ENCODE measurements at places on chromosomes 1 and 21.
A peak's percentile ranks its signal among the peaks of the same experiment; 100 is the strongest.

- DNase-seq = peak; percentile 78
Measured at GRCh38 chr1:58515794-58516401, 30.6 kb downstream of the OMA1 start.

DNA sequence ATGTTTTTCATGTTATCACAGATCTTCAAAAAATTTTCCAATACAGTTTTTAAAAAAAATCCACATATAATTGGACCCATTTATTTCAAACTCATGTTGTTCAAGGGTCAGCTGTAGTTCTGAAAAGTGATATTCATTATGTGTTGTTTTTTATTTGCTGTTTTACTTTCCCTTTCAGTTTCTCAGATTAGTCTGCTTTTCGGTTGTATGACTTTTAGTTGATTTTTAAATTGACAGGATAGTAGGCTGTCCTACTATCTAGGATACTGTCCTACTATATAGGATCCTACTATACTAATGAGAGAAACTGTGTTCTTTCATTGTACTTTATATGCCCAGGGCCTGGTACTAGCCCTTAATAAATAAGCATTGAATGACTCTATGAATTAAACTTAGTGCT is 33.6 kb upstream of the GPR52 start:
- no peak for DNase-seq

DNA sequence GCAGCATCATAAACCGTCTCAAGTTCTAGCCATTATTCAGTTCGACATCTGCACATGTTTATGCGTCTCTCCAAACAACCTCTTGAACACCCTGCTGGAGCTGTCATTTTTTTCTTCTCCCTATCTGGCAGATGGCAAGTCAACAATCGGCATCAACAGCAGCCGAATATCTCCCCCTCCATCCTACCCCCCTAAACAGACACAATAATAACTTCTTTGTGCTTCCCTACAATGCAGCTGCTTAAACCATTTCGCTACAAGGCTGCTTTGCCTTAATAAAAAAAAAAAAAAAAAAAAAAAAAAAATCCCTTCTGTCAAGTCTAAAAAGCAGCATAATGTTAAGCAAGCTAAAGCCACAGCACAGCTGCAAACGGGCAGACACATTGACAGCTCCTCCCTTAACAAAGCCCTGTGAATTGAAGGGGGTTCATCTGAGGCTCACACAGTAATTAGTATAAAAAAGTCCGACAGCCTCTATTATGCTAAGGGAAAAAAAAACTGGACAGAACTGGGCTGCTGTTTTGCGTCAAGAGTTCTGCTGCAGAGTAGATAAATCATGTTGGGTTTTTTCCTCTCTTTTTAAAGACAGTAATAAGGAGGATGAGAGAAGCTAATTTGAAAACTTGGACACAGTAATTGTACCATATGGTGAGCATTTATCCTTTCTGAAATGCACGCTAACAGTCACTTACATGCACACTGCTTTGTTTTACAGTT is 136.4 kb downstream of the AKT3 start:
- peak; percentile 20 for DNase-seq

GRCh38 chr1:241215683-241216082 is 141.3 kb downstream of the RGS7 start:
- no peak for DNase-seq

DNA sequence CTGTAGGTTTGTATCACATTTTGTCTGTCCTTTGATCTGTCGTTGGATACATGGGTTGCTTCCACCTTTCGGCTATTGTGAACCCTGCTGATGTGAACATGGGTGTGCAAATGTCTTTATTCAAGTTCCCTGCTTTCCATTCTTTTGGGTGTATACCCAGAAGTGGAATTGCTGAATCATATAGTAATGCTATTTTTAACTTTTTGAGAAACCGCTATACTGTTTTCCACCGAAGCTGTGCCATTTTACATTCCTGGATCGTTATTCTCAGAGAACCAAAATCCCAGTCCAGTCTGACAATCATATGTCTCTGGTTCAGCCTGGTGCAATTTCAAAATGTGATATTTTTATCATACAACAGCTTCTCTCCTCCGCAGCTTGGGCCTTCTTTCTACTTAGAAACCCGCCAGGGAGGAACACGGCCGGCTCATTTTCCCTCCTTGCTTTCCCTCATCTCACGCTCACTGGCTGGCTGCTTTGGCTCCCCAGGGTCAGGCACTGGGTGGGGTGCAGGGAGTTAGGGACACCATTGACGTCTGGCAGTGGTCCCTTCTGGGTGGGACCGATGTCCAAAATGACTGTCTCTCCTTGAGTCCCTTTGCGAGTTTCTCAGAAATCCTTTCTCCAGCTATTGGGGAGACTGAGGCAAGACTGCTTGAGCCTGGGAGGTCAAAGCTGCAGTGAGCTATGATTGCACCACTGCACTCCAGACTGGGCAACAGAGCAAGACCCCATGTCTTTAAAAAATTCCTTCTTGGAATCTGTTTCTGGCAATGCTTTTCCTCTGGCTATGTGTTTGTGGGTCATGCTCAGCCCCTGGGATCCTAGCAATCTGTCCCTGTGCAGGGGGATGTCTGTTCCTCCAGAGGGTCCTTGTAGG is 73.5 kb upstream of the AKT3 start:
- DNase-seq = no peak

DNA sequence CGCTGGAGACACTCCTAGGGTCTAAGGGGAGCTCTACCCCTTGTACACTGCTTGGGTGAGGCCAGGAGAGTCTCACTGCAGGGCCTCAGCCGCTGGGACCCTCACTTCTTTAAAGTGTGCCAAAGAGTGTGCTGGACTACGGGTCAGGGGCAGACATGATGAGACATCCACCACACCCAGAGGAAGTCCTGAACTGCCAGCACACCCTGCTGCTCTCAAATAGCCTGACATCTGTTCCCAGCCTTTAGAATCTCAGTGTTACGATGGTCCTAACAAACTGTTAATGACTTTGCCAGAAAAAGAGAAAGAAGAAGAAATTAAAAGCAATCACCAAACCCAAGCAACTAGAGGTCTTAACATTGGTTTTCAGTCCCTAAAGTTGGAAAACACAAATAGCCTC is 49.0 kb downstream of the MRPL37 start:
- no peak for DNase-seq

DNA sequence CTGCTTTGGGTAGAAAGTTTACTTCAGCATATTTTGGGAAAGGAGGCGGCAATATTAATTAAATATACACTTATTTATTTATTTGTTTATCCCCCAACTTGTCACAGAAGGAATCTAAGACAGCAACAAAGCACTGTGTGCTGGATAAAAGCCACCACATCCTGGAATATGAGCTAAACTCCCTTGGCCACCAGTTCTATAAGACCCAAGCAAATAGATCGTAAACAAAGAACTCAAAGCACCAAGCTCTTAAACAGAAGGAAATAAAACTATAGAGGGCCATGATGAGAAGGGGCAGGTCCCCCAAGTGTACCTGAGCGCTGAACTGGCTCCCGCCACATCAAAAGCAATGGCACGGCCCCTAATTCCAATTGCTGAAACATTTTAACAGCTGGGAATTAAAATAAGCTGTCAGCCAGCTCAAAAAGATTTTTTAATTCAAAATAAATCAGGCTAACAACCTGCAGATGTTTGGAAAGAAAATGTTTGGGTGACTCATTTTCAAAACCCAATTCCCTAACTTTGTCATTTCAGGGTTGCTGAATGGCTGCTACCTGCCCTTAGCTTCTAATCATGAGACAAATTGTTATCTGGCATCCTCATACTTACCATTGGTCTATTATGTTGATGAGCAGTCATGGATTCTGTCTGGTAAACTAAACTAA is 127.1 kb downstream of the SLC30A10 start:
- no peak for DNase-seq

DNA sequence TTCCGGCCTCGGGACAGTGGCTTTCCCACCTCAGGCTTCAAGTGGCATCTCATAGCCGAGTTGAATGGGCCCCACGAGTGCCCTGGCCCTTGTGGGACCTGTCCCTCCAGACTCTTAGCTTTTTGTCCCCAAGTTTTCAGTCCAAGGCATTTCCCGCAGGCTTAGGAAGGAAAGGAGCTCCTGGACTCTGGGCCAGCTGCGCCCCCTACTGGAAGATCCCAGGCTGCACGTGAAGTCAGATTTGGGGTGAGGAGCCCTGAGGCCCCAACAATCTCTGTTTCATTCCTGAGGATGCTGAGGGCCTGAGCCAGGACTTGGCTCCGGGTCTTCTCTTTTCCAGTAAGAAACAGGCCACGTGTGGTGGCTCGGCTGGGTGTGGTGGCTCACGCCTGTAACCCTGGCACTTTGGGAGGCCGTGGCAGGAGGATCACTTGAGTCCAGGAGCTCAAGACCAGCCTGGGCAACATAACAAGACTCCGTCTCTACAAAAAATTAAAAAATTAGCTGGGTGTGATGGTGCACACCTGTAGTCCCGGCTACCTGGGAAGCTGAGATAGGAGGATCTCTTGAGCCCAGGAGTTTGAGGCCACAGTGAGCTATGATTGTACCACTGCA is 67.4 kb downstream of the ARHGEF10L start:
- peak; percentile 72 for DNase-seq

Data from HEK293T (cell line).